AG09309 (cell line): ENCODE measurements at places on chromosomes 4 and X.
A peak's percentile ranks its signal among the peaks of the same experiment; 100 is the strongest.

DNA sequence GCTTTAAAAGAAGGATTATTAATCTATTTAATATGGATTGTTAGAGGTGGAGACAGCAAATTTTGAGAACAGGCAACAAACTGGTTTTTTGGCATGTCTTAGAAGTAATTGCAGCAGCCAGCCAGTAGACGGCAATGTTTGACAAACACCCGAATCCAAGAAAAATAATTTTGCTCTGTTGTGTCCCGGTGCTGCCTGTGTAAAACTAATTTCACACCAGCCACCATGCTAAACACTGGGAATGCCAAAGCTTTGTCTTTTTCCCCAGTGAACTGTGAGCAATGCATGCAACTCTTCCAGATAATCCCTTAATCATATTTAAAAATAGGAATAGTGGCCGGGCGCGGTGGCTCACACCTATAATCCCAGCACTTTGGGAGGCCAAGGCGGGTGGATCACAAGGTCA is 25.9 kb downstream of the SMIM31 start:
- DNase-seq: peak; percentile 37

DNA sequence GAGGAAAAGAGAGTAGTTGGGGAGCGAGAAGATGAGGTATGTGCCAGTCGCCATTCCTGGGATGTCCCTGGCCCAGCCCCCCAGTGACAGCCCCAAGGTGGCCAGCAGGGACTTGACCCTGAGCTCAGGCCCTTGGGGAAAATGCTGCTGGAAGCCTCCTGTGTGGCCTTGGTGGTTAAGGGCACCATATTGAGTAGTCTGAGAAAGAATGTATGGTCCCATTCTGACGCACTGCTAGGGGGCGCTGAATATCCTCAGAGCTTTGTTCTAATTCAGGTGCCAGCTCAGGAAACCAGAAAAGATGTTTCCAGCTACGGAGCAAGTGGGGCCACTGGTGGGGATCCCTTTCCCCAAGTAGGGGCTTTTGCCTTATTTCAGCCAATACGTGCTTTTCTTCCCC is 14.0 kb upstream of the UBA6 start:
- DNase-seq: no peak

DNA sequence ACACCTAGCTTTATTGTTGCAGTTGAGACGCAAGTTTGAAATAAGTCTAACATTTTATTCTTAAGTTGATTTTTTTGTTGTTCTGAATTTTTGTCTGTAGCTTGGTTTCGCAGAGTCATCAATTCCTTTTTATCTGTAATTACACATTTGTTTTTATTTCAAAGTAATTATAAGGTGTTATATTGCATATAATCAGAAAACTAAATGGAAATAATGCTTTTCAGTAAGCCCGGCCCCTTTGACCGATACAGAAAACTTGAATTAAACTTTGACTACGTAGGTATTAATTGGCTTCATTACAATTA is 2.1 kb downstream of the KDM6A start:
- no peak for DNase-seq

DNA sequence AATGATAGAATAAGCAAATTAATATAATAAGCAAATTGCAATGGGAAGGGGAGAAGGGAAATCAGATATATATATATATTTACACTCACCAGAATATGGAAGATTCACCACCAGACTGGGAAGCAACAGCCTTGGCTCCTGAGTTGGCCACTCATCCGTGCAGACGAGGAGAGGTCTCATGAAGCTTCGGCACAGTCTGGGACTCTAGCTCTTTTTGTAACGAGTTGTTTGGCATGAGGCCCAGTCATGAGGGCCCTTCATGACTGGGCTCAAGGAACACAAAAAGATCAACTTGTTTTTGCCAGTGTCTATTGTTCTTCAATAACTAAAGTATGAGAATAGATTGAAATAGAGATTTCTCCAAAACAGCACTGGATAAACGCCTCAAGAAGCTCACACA is 176.4 kb downstream of the ADGRA3 start:
- DNase-seq: no peak

DNA sequence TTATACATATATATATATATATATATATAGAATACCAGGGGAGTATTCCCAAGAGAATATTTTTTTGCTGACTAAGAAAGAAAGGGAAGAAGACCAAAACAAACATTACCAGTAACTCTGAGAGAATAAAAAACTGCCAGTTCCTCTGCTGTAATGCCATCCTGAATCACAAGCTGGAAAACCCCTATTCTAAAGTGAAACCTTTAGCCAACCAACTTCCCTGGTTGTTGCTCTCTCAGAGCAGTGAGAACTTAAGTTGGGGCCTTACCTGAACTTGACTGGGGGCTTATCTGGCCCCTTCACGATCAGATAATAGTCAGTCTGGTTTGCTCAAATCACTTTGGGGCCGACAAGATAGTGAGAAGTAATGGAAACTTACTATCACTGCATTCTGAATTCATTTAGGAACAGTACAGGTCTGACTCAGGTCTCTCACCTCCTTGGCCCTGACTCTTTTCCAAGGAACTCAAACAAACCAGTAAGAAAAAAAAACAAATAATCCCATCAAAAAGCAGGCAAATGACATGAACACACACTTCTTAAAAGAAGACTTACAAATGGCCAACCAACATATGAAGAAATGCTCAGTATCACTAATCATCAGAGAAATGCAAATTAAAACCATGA is 62.5 kb downstream of the CD40LG start:
- no peak for DNase-seq

GRCh38 chrX:38991656-38992440 is 190.6 kb downstream of the MID1IP1 start:
- no peak for DNase-seq
